ENCODE measurements at places on chromosomes 6 and 20. TPM values are rescaled to one million over a fixed set of nuclear protein-coding genes. Genes with fewer than 3 reads are reported as not detected.

DNA sequence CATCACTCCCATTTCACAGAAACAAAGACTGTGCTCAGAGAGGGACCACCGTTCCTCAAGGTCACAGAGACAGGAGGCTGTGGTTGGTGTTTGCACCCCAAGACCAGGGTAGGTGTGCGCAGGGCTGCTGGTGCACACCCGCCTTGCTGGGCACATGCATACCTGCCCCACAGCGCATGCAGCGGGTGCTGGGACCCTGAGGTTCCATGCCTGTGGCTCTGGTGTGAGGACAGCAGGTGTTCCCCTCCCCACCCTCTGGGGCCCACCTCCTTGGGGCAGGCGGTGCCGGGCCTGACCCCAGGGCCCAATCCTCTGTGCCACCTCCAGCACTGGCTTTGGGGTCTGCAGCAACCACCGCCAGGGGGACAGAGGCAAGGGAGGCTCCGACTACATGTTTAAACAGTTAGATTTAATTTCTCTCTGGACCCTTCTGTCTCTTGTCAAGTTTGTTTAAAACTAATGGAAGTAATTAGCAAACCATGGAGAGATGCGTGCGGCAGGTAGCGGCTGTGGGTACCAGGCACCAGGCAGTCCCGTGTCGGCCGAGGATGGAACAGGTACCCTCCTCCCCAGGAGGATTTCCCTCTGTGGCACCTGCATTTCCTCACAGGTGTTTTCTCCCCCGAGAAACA lies 327.8 kb downstream of the TAF4 start:
- H3K36me3 ChIP-seq: no peaks in the 10 kb centered on the region
- DNase-seq: no peak
- no peak overlapping the region for H3K27ac ChIP-seq
- H3K4me3 ChIP-seq: no peak overlapping the region
- no peaks in the 10 kb centered on the region for H3K4me1 ChIP-seq

DNA sequence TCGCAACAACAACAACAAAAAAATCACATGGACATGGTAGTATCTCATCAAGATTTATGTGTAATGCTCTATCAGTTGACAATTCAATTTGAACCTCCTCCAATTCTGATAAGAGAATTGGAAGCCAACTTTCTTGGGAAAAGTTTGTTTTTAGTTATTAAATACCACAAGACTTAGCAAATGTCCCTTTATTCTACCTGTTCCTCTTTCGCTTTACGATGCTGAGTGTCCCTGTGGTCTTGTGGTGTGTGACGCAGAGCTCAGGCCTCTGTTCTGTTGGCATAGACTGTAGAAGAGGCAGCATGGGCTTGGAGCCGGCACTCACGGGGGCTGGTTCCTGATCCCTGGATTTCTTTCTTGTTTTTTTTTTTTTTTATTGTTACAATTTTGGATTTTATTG lies 76.7 kb downstream of the PSMB1 start:
- no peaks in the 10 kb centered on the region for H3K27me3 ChIP-seq
- no peak overlapping the region for H3K27ac ChIP-seq
- no peak overlapping the region for H3K4me3 ChIP-seq
- DNase-seq: no peak
- no peaks in the 10 kb centered on the region for H3K36me3 ChIP-seq
- H3K4me1 ChIP-seq: no peaks in the 10 kb centered on the region

DNA sequence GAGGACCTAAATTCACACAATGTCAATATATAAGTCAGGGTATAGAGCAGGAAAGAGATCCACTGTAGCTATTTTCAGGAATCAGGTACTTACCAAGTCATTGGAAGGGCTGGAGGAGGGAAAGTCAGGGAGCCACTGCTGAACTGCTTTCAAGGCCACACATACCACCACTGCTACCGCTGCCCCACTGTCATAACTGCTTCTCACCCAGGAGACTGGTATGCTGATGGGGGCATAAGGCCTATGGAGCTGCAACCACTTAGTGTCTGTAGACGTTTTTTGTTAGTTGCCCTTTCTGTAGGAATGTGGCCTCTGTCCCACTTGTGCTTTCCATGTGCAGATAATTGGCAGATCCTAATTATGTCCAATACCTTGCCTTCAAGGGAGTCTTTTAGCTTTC lies 5.4 kb downstream of the SMAP1 start:
- DNase-seq: no peak
- peaks cover 4% of the 10 kb centered on the region for H3K4me1 ChIP-seq
- no peak overlapping the region for H3K4me3 ChIP-seq
- no peaks in the 10 kb centered on the region for H3K27me3 ChIP-seq

Gene IMPG1
- 3.4 TPM for polyA plus RNA-seq

Gene PKIB
- polyA plus RNA-seq: 30.3 TPM

DNA sequence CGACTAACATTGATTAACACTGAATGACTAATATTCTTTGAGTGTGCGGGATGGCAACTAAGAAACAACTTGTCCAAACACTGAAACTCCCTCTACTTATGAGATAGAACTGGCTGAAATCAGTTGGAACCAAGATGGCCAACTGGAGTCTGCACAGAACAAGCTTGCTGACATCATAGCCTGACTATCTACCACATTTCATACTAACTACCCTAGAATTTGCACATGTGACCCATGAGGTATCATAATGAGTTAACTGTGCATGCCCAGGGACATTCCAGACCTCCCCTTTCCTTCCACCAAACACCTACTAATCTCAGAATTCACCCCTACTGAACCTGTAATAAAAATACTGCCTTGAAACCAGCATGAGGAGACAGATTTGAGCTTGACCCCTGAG lies 43.2 kb downstream of the PHIP start:
- no peak overlapping the region for H3K4me3 ChIP-seq
- H3K27me3 ChIP-seq: no peaks in the 10 kb centered on the region
- no peak overlapping the region for H3K27ac ChIP-seq
- DNase-seq: no peak
- H3K36me3 ChIP-seq: peaks cover 21% of the 10 kb centered on the region

DNA sequence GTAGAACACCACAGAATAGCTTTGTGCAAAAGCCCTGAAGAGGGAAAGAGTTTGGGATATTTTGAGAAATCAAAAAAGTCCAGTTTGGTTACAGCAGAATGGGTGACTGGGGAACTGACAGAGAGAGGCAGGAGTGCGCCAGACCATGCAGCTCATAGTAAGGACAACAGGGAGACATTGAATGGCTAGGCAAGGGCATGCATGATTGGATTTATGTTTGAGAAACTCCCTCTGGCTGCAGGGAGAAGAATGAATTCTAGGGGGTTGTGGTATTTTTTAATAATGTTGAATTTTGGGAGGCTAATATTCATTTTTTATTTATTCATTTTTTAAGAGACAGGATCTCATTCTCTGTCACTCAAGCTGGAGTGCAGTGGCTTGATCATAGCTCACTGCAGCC lies 49.9 kb downstream of the TGM2 start:
- no peaks in the 10 kb centered on the region for H3K27me3 ChIP-seq
- no peaks in the 10 kb centered on the region for H3K36me3 ChIP-seq
- no peak overlapping the region for H3K27ac ChIP-seq
- H3K4me3 ChIP-seq: no peak overlapping the region
- no peak for DNase-seq

All from large intestine (tissue), 12 donors.